Thymus (tissue), 14 donors: ENCODE measurements at places on chromosomes 16 and 17. TPM values are rescaled to one million over a fixed set of nuclear protein-coding genes. Genes with fewer than 3 reads are reported as not detected.
A peak's percentile ranks its signal among the peaks of the same experiment; 100 is the strongest.

ZNF385C gene
- total RNA-seq, result 0.66 TPM

ARHGDIG gene
- total RNA-seq, result 0.09 TPM

EPN3 gene
- total RNA-seq, result 2.2 TPM

GPT2 gene
- 4.3 TPM for total RNA-seq

RPH3AL gene
- 2.6 TPM for total RNA-seq

KRTAP4-6 gene
- total RNA-seq, result not detected

NPIPB2 gene
- 1.6 TPM for total RNA-seq

OR1F1 gene
- total RNA-seq, result not detected

SLC5A11 gene
- total RNA-seq, result 0.09 TPM

GRCh38 chr17:78736526-78737079, 45.5 kb downstream of the CYTH1 start:
- no peak for DNase-seq
- peak overlapping the region; percentile 92 for H3K27ac ChIP-seq
- no peaks in the 10 kb centered on the region for H3K27me3 ChIP-seq
- H3K4me1 ChIP-seq, result peaks cover 55% of the 10 kb centered on the region
- H3K4me3 ChIP-seq, result peak overlapping the region; percentile 61
- no peaks in the 10 kb centered on the region for H3K36me3 ChIP-seq

DNA sequence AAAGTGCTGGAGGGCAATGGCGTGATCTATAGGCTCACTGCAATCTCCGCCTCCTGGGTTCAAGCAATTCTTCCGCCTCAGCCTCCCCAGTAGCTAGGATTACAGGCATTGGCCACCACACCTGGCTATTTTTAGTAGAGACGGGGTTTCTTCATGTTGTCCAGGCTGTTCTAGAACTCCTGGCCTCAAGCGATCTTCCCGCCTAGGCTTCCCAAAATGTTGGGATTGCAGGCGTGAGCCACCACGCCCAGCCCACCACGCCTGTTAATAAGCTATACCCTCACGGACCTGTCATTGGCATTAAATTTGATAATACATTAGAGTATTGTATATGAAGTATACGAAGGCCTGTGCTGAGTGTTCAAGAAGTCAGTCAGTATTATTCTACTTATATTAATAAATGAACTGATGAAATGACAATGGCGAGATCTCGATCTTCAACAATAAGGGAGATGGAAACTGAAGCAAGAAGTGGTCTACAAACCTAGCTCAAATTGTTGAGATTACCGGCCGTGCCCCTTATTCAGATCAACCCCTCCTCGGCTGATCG, 818 bp upstream of the BCAS3 start:
- no peaks in the 10 kb centered on the region for H3K36me3 ChIP-seq
- no peaks in the 10 kb centered on the region for H3K27me3 ChIP-seq
- H3K4me1 ChIP-seq, result peaks cover 8% of the 10 kb centered on the region

DNA sequence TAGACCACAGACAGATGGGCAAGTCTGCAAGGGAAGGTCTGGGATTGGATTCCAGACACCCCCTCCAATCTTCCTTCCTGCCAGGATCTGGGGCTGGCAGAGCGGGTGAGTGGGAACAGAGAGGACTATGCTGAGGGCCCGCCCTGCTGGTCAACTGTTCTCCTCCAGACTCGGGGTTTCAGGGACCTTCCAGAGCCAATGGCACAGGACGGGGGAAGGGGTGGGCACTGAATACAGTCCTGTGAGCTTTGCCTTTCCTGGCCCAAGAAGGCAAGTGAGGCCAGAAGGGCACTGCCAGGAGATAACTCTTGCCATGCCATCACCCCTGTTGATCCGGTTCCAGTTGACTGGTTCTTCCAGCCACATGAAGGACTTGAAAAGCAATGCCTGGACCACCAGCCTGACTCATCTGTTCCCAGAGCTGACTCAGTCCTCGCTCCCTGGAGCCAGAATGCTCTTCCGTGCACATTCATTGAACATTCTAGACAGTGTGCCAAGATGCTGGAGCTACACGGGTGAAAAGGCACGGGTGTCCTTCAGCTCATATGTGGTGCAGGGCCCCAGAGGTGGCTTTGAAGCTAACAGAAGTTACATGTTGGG, 533 bp upstream of the MEFV start:
- DNase-seq, result no peak
- no peaks in the 10 kb centered on the region for H3K4me1 ChIP-seq

DNA sequence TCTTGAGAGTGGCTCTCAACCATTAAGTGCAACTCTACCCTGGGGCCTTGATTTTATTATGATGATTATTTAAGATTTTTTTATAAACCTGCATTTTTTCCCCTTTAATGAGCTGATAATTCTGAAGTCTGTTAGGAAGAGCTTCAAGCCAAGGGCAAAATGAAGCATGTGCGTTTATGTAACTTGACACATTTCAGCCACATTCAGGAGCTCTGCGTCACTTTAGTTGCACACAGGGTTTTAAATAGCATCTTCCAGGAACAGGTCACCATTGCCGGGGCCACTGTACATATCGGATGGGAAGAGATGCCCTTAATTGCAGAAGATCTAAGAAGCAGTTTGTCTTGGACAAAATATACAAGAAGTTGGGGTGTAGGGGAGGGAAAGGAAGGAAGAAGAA, 89.6 kb downstream of the BMERB1 start:
- H3K27ac ChIP-seq, result no peak overlapping the region
- no peaks in the 10 kb centered on the region for H3K4me1 ChIP-seq
- no peaks in the 10 kb centered on the region for H3K36me3 ChIP-seq
- no peak overlapping the region for H3K4me3 ChIP-seq
- no peak for DNase-seq
- H3K27me3 ChIP-seq, result no peaks in the 10 kb centered on the region

DNA sequence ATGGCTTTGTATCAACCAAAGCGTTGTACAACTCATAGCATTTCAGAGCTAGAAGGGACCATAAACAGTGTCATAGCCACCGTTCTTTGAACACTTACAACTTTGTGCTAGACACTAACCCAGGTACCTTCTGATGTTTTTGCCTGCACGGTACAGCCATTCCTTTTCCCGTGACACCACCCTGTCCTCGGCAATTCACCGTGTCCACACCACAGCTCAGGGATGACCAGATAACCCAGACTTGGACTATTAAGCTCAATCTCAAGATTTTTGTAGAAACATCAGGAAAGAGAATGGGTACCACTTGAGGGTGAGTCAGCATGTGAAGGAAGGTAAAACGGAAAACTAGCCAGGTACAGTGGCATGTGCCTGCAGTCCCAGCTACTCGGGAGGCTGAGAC, 9.8 kb upstream of the CBFB start:
- H3K36me3 ChIP-seq, result no peaks in the 10 kb centered on the region
- no peak overlapping the region for H3K27ac ChIP-seq

- H3K4me1 ChIP-seq, result no peaks in the 10 kb centered on the region
- no peak overlapping the region for H3K4me3 ChIP-seq
- H3K27ac ChIP-seq, result no peak overlapping the region
- no peaks in the 10 kb centered on the region for H3K36me3 ChIP-seq
- no peaks in the 10 kb centered on the region for H3K27me3 ChIP-seq
Observed at GRCh38 chr16:85347213-85347591, 234.9 kb upstream of the CIBAR2 start.

DNA sequence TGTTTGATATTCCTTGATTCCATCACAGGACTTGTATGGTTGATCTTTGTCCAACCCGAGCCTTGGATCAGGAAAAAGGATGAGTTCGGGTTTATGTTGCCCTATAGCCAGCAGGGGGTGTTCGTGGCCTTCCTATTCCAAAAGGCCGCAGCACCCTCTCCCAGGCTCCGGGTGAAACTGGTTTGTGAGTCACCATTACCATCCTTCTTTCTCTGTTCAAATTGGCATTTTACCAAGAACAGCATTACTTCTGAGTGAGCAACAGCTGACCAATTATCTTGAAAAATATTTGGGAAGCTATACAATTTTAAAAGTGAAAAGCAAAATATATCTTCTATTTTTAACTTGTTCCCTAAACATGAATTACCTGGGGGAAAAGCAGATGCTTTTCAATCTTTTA, 24.3 kb upstream of the KRT20 start:
- H3K4me3 ChIP-seq, result no peak overlapping the region
- no peaks in the 10 kb centered on the region for H3K36me3 ChIP-seq
- H3K4me1 ChIP-seq, result no peaks in the 10 kb centered on the region
- no peak overlapping the region for H3K27ac ChIP-seq
- DNase-seq, result peak; percentile 3
- H3K27me3 ChIP-seq, result peaks cover 5% of the 10 kb centered on the region

GRCh38 chr17:15086776-15087295, 178.3 kb downstream of the PMP22 start:
- H3K27me3 ChIP-seq, result no peaks in the 10 kb centered on the region
- no peaks in the 10 kb centered on the region for H3K4me1 ChIP-seq
- no peaks in the 10 kb centered on the region for H3K36me3 ChIP-seq
- DNase-seq, result no peak
- H3K27ac ChIP-seq, result no peak overlapping the region
- no peak overlapping the region for H3K4me3 ChIP-seq

- H3K4me3 ChIP-seq, result no peak overlapping the region
- no peaks in the 10 kb centered on the region for H3K27me3 ChIP-seq
- no peak overlapping the region for H3K27ac ChIP-seq
- no peaks in the 10 kb centered on the region for H3K36me3 ChIP-seq
- DNase-seq, result no peak
Observed at GRCh38 chr17:32917081-32917480, 10.9 kb upstream of the TMEM98 start.

- DNase-seq, result no peak
- H3K36me3 ChIP-seq, result no peaks in the 10 kb centered on the region
- no peaks in the 10 kb centered on the region for H3K4me1 ChIP-seq
- no peaks in the 10 kb centered on the region for H3K27me3 ChIP-seq
- no peak overlapping the region for H3K4me3 ChIP-seq
Observed at GRCh38 chr17:320139-320538, 32.5 kb downstream of the RPH3AL start.

GRCh38 chr17:83006515-83007455, 72.6 kb upstream of the METRNL start:
- DNase-seq, result no peak
- H3K36me3 ChIP-seq, result no peaks in the 10 kb centered on the region
- H3K4me1 ChIP-seq, result peaks cover 17% of the 10 kb centered on the region
- no peaks in the 10 kb centered on the region for H3K27me3 ChIP-seq

- peaks cover 13% of the 10 kb centered on the region for H3K4me1 ChIP-seq
- no peak for DNase-seq
- H3K27ac ChIP-seq, result no peak overlapping the region
- H3K4me3 ChIP-seq, result no peak overlapping the region
- H3K27me3 ChIP-seq, result no peaks in the 10 kb centered on the region
- H3K36me3 ChIP-seq, result no peaks in the 10 kb centered on the region
Observed at GRCh38 chr17:14746822-14747602, 446.1 kb downstream of the HS3ST3B1 start.

DNA sequence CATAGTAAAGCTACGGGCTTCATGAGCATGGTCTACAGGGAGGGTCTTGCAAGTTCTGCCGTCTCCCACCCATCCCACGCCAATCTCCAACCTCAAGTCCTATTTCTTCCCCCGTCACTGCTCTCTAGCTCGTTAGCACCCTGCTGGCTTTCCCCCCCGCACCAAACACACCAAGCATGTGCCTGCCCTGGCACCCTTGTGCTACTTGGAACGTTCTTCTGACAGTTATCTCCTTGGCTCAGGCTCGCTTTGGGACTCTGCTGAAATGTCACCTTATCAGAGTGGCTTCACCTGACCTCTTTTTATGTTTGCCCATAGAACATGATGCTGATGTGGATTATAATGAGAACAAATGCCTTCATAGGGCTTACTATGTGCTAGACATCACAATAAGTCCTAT, 21.9 kb downstream of the GLYR1 start:
- H3K4me1 ChIP-seq, result no peaks in the 10 kb centered on the region
- no peaks in the 10 kb centered on the region for H3K27me3 ChIP-seq
- no peak overlapping the region for H3K27ac ChIP-seq
- H3K4me3 ChIP-seq, result no peak overlapping the region
- no peak for DNase-seq

- no peaks in the 10 kb centered on the region for H3K36me3 ChIP-seq
- H3K4me3 ChIP-seq, result no peak overlapping the region
- peaks cover 6% of the 10 kb centered on the region for H3K4me1 ChIP-seq
Observed at GRCh38 chr16:31331807-31332301, 23.1 kb upstream of the ITGAX start.

- peaks cover 27% of the 10 kb centered on the region for H3K27me3 ChIP-seq
- no peak overlapping the region for H3K4me3 ChIP-seq
- DNase-seq, result no peak
- no peaks in the 10 kb centered on the region for H3K4me1 ChIP-seq
- H3K36me3 ChIP-seq, result no peaks in the 10 kb centered on the region
Observed at GRCh38 chr17:49978501-49978900, 9.5 kb downstream of the DLX4 start.
